ENCODE measurements at places on chromosomes 4 and X.

DNA sequence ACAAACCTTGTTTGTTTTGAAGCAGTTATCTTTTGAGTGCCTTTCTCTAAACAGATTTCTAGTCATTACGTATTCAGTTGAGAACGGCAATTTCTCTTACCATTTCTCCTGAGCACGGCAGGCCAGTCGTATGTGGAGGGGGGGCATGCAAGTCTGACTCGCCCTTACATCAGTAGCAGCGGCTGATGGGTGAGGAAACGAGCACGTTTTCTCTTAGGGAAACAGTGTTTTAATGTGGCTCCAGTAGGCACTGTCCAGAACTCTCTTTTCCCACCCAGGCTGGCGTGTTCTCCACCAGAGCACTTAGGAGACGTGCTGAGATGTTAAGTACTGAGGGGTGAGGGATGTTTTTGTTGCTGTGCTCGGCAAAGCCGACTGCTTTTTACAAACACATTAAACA, 240.5 kb downstream of the STIM2 start:
- no peak for DNase-seq

DNA sequence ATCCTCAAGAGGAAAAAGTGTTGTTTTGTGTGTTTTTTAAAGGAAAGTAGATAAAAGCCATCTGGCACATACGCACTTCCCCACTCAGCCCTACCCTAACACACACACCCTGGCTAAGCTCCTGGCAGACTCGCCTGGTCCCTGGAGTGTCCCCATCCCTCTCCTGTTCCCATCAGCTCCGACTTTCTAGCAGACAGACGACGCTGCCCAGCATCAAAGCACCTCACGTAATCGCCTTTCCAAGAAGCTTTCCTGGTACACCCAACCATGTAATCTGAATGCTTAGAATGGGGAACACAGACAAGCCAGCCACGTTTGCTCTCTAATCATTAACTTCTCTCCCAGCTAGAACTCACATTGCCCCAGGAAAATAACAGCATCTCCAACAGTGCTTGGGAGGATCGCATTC, 116.2 kb downstream of the AFAP1 start:
- no peak for DNase-seq

GRCh38 chr4:40995850-40996249, 218.5 kb downstream of the APBB2 start:
- no peak for DNase-seq

DNA sequence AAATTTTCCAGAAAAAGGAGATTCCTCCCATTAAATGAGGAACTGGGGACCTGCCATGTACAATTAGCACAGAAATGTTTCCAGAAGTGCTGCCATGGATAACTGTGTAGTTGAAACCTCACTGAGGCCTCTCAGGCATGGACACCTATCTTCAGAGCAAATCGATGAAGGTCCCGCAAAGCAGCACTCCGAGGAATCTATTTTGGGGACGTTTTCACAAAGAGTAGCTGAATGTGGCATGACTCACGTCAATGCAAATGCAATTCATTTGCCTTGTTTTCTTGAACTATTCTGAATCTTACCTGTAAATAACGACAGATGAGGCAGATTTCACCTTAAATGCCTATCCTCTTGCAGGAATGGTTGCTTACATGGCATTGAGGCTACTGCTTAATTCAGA, 87.1 kb upstream of the STS start:
- no peak for DNase-seq

GRCh38 chr4:7892212-7893019, 47.2 kb downstream of the AFAP1 start:
- no peak for DNase-seq

DNA sequence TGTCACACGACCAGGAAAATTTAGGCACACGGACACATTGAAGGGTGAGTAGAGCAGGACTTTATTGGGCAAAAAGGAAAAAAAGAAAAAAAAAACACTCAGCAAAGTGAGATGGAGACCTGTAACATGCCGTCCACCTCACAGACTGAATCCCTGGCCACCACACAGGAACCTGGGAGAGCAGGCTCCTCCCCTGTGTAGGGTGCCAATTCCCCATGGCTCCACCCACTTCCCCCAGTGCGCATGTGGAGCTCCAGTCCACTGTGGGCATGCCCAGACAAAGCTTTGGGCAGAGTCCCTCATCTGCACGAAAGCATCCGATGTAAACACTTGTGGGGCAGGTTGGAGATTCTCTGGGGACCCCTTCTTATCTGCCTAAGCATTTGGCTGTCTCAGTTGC, 23.6 kb upstream of the CBR4 start:
- DNase-seq, result no peak

GRCh38 chr4:122195718-122196117, 43.6 kb downstream of the BLTP1 start:
- no peak for DNase-seq

- no peak for DNase-seq
Observed at GRCh38 chr4:6565691-6566390, 9.1 kb upstream of the MAN2B2 start.

Data from vagina (tissue), 2 donors.